Activated CD4-positive, alpha-beta T cell treated with anti-CD3 and anti-CD28 coated beads for 4 hours (primary cell): ENCODE measurements at places on chromosomes 2 and 18.

DNA sequence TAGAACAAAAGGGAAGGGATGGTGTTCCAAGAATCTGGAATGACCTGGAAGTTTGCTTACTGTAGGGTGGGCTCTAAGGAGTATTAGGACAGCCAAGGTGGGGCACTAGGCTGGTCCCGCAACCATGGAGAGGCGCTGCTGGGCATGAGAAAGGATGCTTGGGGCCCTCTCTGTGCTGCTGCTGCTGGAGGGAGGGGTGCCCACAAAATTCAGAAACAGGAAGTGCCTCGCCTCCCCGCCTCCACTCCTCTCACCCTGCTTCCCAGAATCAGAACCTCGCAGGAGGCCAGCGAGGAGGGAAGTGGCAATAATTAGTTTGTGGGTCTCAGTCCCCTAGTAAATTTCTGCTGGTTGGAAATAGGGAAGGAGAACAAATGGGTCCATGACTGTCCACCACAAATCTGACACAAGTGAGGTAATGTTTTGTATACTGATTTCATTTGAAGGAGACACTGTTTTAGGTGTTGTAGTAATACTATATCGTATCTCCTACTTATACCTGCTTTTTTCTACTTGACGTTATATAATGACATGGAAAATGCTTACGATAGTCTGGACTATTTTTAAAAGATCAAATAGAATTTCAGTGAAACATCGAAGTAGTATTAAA, 7.9 kb upstream of the PDCL3 start:
- DNase-seq, result peak; percentile 46

DNA sequence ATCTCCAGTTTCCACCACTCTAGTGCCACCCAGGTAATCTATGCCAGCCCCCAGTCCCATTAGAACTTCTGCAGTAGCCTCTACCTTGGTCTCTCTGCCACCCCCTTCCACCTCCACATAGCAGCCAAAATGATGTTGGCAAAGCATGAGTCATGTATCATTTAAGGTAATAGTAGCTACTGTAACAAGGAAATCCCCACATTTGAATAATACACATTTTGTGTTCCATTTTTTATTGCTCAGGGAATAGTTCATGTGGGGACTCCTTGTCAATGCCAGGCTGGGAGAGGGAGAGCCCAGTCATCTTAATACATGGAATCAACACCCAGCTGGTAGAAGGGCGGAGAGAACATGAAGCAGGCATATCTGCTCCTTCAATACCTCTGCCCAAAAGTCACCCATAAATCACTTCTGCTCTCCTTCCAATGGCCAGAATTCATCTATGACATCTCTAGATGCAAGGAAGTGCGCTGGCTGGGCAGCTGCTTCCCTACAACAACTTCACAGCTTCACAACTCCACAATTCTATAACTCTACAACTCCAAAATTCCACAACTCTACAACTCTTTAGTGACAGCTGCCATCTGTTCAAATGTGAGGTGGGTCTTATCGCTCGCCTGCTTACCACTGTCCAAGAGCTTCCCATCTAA, 70.6 kb upstream of the GLS start:
- DNase-seq, result no peak

DNA sequence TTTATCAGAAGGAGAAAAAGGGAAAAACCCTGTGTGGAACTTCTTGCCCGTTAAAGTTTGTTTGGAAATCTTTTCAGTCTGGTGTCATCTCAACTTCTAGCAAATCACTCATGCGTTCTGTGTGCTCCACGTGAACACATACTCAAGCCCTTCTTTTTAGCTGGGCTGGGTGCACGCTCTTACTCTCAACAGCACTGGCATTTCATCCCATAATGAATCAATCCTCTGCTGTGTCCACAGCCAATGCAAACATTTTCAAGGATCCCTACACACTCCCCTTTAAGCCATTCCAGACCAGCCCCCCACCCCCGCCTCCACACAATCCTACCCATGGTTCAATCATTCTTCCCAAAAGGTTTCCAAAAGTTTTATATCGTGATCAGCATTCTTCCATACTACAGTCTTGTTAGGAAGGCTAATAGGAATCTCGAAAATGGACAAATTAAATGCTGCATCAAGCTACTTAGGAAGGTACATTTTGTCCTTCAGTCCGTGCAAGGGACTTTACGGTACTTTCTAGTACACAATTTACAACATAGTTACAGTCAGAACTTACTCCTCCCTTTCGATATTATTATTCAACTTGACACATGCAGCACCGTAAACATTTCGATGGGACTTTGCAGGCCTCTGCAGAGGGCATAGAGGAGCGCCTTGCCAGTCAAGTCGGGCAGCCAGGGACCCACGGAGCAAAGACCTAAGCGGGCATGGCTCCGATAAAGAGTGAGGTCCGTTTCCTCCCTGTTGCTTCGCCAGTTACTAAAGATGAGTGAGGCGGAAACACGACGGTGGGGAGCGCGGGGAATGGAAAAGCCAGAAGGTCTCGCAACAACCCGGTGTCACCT, 1.4 kb downstream of the PTGR3 start:
- DNase-seq, result no peak

DNA sequence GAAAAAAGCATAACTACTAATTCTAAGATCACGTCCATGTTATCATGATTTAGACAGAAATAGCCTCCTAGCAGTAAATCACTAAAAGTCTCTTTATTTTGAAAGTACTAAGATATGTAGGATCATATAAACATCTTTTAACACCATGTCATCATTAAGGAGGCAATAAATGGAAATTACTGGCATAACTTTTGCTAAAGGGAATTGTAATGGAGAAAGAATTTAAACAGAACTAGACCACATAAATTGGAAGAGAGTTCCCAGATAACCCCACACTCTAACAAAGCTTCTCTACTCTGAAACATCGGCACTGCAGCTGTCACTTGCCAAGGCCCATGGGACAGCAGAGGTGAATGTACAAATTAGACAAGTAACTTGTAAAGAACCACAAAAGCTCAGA, 29.5 kb downstream of the STK39 start:
- DNase-seq, result no peak

- no peak for DNase-seq
These were observed 13.1 kb downstream of the KCNIP3 start for GRCh38 chr2:95310216-95310615.

DNA sequence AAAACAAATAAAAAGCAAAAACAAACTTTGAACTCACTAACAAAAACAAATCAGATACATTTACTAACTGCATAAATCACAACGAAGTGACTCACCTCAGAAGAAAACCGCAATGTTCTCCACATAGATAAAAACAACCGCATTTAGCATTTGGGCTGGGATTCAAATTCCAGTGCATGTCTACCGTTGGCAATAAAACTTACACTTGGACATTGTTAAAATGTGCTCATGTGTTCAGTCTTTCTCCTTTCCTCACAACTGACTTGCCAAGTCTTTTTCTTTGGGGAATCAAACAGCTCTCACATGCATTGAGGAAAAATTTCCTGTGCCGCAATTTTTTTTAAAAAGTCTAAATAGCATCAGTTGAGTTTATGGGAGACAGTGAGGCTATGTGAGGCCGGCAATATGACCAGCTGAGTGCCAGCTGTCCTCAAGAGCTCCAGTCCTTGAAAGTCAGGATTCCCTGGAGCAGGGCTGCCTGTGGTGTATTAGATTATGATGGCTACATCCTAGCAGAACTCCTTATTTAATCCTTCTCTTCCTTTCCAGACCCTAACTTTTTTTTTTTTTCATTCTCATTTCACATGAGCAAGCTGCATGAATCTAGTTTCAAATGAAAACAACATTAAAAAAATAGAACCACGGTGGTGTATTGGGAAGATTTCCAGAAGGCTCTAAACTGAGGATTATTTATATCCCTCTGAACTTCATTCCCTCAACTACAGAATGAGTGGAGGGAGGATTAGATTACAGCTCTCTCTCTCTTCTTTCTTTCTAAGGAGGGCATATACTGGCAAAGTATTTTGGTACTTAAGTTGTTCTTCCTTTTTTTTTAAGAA, 70.2 kb upstream of the MEIS1 start:
- DNase-seq, result no peak

DNA sequence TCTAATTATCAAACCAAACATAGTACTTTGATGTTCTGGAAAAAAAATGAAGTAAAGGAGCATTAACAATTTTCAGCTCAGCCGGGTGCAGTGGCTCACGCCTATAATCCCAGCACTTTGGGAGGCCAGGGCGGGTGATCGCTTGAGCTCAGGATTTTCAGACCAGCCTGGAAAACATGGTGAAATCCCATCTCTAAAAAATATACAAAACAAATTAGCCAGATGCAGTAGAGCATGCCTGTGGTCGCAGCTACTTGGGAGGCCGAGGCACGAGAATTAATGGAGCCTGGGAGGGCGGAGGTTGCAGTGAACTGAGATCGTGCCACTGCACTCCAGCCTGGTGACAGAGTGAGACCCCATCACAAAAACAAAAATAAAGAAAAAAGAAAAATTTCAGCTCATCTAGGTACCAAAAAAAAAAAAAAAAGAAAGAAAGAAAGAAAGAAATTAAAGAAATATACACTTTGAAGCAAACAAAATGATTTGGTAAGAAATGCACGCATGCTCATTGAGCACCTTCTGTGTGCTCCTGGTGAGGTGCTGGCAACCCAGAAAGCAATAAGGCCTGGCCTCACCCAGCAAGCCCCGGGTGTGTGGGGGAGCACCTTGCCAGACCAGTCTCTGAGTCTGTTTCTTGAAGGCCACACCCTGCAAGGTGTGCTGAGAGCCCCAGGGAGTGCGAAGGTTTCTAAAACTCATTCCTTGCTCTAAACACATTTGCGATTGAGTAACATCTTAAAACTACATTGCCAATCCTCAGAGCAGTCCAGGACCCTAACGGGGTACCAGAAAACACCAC, 133.5 kb downstream of the TFCP2L1 start:
- DNase-seq, result no peak
